ENCODE measurements at places on chromosomes 7 and 10.

DNA sequence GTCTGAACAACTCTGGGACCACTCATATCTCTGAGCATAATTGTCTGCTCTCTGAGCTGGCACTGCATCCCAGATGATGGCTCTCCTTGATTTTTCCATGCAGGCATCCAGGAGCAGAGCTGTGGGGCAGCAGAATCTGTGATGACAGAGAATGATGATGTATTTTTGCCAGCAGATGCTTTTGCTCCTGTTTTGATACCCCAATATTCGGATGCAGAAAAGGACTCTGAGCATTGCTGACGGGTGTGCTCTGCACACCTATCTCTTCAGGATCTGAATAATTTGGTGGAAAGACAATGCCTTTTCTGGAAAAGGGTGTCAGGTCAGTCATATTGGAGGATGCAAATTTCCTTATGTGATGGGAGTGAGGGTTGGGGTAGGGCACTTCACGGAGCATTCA lies 735.9 kb downstream of the KCNMA1 start:
- no peaks in the 10 kb centered on the region for H3K27me3 ChIP-seq
- H3K4me1 ChIP-seq = no peaks in the 10 kb centered on the region
- no peak for DNase-seq
- no peak overlapping the region for H3K4me3 ChIP-seq

DNA sequence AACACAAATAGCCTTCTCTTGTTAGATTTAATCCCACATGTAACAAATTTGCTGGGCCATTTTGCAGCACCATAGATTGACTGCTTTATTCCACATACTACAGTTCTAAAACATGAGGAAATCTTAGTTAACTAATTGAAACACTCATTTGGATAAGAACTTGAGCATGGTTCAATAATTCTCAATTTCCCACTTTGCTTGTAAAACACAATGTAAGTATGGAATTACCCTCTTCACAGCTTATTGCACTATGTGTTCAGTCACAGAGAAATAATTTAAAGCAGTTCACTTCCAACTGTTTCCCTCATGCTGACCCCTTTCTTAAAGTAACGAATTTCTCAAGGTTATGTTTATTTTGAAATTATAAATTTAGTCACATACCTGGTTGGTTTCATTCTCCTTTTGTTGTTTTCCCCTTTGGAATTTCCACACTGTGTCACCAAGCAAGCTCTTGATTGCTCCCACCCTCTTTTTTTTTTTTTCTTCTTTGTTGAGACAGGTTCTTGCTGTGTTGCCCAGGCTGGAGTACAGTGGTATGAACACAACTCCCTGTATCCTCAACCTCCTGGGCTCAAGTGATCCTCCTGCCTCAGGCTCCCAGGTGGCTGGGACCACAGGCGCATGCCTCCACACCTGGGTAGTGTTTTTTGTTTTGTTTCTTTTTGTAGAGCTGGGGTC lies 425.4 kb downstream of the EXOC4 start:
- peaks cover 7% of the 10 kb centered on the region for H3K36me3 ChIP-seq
- H3K4me3 ChIP-seq = no peak overlapping the region
- no peak overlapping the region for H3K27ac ChIP-seq
- DNase-seq = no peak

- no peak for DNase-seq
- no peaks in the 10 kb centered on the region for H3K27me3 ChIP-seq
- H3K4me3 ChIP-seq = no peak overlapping the region
- peaks cover 2% of the 10 kb centered on the region for H3K36me3 ChIP-seq
- no peak overlapping the region for H3K27ac ChIP-seq
- peaks cover 11% of the 10 kb centered on the region for H3K4me1 ChIP-seq
Measured at GRCh38 chr7:151740081-151740851, 136.6 kb downstream of the PRKAG2 start.

DNA sequence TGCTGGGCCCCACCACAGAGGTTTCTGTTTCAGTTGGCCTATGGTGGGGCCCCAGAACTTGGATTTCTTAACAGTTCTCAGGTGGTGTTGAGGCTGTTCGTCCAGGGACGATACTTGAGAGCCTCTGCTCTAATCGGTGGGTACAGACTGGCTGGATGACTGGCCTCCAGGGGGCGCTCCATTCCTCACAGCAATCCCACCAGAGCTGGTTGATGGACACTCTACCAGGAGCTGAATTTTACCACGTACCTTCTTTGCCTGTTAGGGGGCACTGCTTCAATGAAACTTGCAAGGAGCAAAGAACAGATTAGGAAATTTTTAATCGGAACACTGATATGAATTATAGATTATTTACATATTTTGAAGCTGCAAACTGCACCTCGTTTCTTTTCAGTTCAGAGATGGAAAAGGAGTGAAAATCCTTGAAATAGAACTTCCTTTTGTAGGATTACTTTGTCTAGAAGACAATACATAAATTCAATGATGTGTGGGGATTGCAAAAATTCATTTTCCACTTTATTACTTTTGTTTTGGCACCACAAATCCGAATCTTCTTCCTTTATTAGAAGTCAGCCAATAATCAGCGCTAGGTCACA lies 44.8 kb downstream of the KBTBD2 start:
- peaks cover 41% of the 10 kb centered on the region for H3K27me3 ChIP-seq
- no peaks in the 10 kb centered on the region for H3K36me3 ChIP-seq
- H3K4me1 ChIP-seq = peaks cover 10% of the 10 kb centered on the region
- no peak overlapping the region for H3K27ac ChIP-seq
- peak overlapping the region; percentile 5 for H3K4me3 ChIP-seq
- DNase-seq = peak; percentile 90

GRCh38 chr7:44386139-44386913 lies 60.9 kb upstream of the CAMK2B start:
- no peak overlapping the region for H3K27ac ChIP-seq
- H3K4me3 ChIP-seq = no peak overlapping the region
- H3K36me3 ChIP-seq = peaks cover 11% of the 10 kb centered on the region

DNA sequence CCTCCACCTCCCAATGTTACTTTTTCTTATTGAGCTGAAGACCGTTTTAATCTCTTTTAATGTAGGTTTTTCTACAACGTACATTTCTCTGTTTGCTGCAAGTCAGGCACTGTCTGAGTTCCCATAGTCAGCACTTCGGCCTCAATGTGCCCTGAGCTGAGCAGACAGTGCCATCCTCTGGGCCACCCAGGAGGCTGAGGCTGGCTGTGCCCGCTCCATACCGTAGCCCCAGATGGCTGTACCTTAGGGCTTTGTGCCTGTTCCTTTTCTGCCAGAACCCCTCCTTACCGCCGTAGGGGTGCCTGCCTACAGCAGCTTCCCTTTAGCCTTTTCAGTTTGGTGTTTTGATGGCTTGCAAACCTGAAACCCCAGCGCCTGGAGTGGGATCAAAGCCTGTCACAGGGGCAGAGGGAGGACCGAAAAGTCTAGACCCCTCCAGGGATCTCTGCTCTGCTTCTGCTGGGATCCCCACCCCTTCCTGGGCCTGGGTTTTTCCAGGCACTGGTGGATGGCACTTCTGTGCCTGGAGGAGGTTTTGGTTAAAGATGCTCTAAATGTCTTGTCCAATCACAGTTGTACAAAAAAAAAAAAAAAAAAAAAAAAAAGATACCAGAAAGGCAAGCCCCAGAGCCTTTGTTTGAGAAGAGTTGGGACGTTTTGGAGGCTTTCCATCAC lies 9.0 kb downstream of the AGAP3 start:
- no peak for DNase-seq
- H3K4me3 ChIP-seq = no peak overlapping the region
- no peaks in the 10 kb centered on the region for H3K27me3 ChIP-seq
- H3K27ac ChIP-seq = no peak overlapping the region
- H3K36me3 ChIP-seq = no peaks in the 10 kb centered on the region

DNA sequence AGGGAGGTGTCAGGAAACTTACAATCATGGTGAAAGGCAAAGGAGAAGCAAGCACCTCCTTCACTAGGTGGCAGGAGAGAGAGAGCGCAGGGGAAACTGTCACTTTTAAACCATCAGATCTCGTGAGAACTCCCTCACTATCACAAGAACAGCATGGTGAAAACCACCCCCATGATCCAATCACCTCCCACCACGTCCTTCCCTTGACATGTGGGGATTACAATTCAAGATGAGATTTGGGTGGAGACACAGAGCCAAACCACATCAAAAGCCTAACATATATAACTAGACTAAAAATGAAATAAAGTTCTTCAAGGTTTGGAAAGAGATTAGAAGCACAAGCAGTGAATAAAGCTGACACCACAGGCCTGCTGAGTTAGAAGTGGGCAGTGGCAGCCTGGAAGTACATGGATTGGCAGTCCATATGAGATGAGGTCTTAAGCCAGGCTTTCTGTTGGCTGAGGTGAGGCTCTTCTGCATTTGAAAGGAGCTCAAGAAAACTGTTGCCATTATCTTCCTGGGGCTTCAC lies 96.4 kb upstream of the MDFIC start:
- no peak overlapping the region for H3K27ac ChIP-seq
- no peak overlapping the region for H3K4me3 ChIP-seq
- H3K27me3 ChIP-seq = no peaks in the 10 kb centered on the region
- DNase-seq = no peak
- peaks cover 7% of the 10 kb centered on the region for H3K4me1 ChIP-seq

- DNase-seq = no peak
- H3K4me1 ChIP-seq = no peaks in the 10 kb centered on the region
- no peak overlapping the region for H3K27ac ChIP-seq
- no peaks in the 10 kb centered on the region for H3K27me3 ChIP-seq
- no peaks in the 10 kb centered on the region for H3K36me3 ChIP-seq
Measured at GRCh38 chr7:15167912-15168311, 265.4 kb upstream of the DGKB start.

DNA sequence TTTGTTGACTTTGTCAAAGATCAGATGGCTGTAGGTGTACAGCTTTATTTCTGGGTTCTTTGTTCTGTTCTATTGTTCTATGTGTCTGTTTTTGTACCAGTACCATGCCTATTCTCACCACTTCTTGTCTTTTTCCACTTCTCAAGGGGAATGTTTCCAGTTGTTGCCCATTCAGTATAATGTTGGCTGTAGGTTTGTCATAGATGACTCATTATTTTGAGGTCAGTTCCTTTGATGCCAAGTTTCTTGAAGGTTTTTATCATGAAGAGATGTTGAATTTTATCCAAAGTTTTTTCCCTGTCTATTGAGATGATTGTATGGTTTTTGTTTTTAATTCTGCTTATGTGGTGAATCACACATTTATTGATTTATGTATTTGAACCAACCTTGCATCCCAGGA lies 216.7 kb upstream of the RNF32 start:
- no peak for DNase-seq
- peaks cover 21% of the 10 kb centered on the region for H3K27me3 ChIP-seq
- no peak overlapping the region for H3K27ac ChIP-seq
- no peaks in the 10 kb centered on the region for H3K4me1 ChIP-seq
- H3K4me3 ChIP-seq = no peak overlapping the region

- DNase-seq = no peak
- H3K36me3 ChIP-seq = no peaks in the 10 kb centered on the region
- H3K4me1 ChIP-seq = no peaks in the 10 kb centered on the region
- no peak overlapping the region for H3K4me3 ChIP-seq
Measured at GRCh38 chr7:88842201-88842600, 46.7 kb upstream of the TEX47 start.

DNA sequence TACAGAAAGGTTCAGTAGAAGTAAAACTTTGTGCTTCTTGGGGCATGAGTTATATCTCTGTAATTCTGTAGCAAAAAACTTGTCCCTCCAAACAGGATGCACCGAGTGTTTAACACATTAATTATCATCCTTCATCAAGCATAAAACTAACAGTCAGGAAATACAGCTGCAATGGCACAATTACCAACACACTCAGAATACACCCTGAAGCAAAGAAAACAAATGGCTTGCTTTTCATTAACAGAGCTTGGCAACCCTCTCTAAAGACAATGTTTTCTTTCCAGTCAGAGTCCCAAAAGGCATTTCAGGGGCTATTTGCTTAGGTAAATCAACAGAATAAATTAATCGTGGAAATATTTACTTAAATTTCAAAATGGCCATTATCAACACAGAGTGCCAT lies 107.7 kb downstream of the ICA1 start:
- peaks cover 4% of the 10 kb centered on the region for H3K27me3 ChIP-seq
- H3K27ac ChIP-seq = no peak overlapping the region
- H3K4me1 ChIP-seq = peaks cover 7% of the 10 kb centered on the region
- no peak overlapping the region for H3K4me3 ChIP-seq

DNA sequence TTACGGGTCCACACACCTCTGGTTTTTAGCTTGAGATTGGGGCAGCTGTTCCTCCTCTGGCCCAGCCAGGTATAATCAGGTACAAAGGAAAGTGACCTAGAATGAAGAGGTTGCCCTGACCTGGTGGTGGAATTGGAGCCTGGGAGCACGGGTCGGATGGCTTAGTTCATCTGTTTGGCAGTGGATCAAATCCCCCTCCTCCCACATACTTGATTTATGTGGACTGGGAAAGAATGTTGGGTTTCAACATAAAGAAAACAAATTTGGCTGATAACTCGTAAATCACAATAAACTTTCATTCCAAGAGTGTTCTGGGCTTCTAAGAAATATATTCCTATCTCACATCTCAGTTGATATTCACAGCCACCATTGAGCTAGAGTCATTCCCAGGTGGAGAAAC lies 186.8 kb downstream of the CUX1 start:
- no peak overlapping the region for H3K27ac ChIP-seq
- no peaks in the 10 kb centered on the region for H3K36me3 ChIP-seq
- H3K4me3 ChIP-seq = no peak overlapping the region
- H3K4me1 ChIP-seq = peaks cover 1% of the 10 kb centered on the region

- H3K36me3 ChIP-seq = no peaks in the 10 kb centered on the region
- H3K27ac ChIP-seq = no peak overlapping the region
- peaks cover 10% of the 10 kb centered on the region for H3K4me1 ChIP-seq
- no peak overlapping the region for H3K4me3 ChIP-seq
- no peaks in the 10 kb centered on the region for H3K27me3 ChIP-seq
- no peak for DNase-seq
Measured at GRCh38 chr10:71975087-71975870, 11.1 kb downstream of the CHST3 start.

GRCh38 chr10:803041-803741 lies 113.7 kb upstream of the DIP2C start:
- DNase-seq = no peak
- no peaks in the 10 kb centered on the region for H3K27me3 ChIP-seq
- no peak overlapping the region for H3K27ac ChIP-seq
- no peak overlapping the region for H3K4me3 ChIP-seq

DNA sequence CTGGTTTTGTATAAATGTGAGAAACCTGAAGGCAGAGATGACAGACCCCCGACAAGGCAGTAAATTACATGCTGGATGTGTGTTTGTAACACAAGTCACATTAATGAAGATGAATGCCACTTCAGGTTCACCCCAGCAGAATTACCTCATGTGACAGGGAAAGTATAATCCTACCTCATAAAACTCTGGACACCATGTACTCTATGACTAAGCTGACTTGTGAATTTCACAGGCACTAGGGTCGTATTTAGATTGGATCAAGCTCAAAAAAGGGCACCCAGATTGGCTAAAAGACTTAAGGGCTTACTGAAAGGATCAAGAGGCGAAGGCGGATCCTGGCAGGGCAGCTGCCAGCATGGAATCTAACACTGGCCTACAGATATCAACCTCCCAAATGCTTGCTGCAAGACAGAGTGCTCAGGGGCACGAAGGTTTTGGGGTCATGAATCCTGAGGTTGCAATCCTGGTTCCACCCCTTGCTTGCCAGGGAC lies 161.4 kb downstream of the PIP4K2A start:
- H3K27ac ChIP-seq = no peak overlapping the region
- H3K4me1 ChIP-seq = peaks cover 8% of the 10 kb centered on the region
- peaks cover 17% of the 10 kb centered on the region for H3K36me3 ChIP-seq
- DNase-seq = no peak
- H3K27me3 ChIP-seq = no peaks in the 10 kb centered on the region
- no peak overlapping the region for H3K4me3 ChIP-seq
